ENCODE measurements at places on chromosomes 5 and 9.
A peak's percentile ranks its signal among the peaks of the same experiment; 100 is the strongest.

DNA sequence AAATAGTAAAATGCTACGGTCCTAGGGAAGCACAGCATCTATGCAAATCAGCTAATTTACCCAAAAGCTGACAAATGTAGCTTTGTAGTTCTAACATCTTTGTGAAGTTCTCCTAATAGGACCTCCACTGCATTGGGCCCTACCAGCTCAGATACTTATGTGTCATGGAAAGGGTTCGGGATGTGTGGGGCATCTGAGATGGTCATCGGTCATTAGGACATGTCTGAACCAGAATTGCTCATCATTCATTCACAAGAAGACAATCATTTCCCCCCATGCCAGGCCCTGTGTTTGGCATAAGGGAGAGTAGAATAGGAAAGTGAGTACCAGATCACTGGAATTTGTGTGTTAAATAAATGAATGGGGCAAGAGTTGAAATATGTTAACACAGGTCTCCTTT is 35.7 kb downstream of the PWWP2A start:
- no peak for DNase-seq

GRCh38 chr9:72292256-72292682 is 72.7 kb downstream of the ZFAND5 start:
- peak; percentile 55 for DNase-seq

GRCh38 chr5:145852990-145853389 is 17.8 kb upstream of the PRELID2 start:
- DNase-seq: no peak

DNA sequence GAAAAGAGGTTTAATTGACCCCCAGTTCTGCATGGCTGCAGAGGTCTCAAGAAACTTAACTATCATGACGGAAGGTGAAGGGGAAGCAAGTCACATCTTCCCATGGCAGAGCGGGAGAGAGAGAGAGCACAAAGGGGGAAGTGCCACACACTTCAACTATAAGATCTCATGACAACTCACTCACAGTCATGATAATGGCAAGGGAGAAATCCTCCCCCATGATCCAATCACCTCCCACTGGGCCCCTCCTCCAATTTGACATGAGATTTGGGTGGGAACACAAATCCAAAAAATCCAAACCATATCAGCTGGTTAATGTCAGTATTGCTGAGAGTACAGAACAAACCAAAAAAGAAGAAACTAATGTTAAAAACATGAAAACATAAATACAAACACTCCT is 120.2 kb downstream of the STARD4 start:
- DNase-seq: no peak

DNA sequence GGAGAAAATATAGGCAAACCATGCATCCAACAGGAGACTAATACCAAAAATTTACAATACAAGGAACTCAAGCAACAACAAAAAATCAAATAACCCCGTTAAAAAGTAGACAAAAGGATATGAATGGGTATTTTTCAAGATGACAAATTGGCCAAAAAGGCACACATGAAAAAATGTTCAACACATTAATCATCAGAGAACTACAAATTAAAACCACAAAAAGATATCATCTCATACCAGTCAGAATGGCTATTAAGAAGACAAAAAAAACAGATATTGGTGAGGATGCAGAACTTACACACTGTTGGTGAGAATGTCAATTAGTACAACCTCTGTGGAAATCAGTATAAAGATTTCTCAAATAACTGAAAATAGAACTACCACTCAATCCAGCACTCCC is 35.0 kb downstream of the TEX10 start:
- DNase-seq: no peak
